ENCODE measurements at places on chromosomes 6 and 20.

- no peak for DNase-seq
Measured at GRCh38 chr6:16774437-16774836, 13.2 kb upstream of the ATXN1 start.

DNA sequence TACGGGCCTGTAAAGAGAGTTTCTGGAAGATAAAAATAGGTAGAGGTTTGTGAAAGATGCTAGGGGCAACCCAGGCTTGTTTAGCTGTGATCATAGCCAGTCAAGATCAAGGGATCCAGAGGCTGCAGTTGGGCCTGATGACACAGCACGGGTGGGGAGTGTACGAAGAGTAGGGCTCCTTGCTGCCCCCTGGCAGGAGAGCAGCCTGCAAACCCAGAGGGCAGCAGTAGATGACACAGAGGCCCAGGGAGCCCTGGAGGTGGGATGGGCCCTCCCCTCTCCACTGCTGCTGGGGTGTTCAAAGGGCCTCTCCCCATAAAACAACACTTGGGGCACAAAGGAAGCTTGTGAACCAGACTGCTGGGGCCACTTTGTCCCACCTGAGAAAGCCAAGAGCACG, 47.2 kb downstream of the VEGFA start:
- DNase-seq: no peak

DNA sequence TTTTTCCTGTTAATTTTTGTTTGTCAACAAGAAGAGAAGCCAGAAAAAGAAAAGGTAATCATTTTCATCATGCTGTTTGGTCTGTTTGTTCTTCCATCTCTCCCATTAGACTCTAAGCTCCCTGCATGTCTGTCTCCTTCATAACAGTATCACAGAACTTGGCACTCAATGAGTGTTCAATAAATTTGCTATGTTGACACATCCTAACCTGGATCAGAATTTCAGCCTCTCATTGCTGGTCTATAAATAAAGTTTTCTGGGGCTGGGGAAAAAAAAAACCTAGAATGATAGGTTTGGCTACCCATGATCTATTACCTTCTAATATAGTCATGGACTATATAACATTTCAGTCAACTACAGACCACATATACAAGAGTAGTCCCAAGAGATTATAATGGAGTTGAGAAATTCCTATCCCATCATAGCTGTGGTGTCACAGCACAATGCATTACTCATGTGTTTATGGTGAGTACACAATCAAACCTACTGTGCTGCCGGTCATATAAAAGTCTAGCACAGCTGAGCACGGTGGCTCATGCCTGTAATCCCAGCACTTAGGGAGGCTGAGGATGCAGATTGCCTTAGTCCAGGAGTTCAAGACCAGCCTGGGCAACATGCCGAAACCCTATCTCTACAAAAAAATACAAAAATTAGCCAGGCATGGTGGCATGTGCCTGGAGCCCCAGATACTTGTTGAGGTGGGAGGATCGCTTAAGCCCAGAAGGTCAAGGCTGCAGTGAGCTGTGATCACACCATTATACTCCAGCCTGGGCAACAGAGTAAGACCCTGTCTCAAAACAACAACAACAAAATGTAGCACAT, 5.9 kb downstream of the NUDT3 start:
- DNase-seq: no peak

DNA sequence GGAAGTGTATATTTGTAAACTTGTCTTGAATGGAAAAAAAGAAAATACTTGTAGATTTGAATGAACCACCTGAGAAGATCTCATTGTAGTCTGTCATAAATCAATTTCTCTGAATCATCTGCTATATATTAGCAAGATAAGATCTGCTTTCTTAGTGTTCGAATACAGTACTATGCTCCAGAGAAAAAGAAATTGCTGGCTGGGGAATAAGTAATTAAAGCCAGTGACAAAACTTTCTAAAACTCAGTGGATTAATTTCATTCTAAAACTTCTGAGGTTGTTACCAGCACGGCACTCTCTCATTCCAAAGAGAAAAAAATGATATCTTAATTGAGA, 22.4 kb upstream of the MROH8 start:
- no peak for DNase-seq

- no peak for DNase-seq
Measured at GRCh38 chr6:37126961-37127616, 42.9 kb upstream of the PIM1 start.

DNA sequence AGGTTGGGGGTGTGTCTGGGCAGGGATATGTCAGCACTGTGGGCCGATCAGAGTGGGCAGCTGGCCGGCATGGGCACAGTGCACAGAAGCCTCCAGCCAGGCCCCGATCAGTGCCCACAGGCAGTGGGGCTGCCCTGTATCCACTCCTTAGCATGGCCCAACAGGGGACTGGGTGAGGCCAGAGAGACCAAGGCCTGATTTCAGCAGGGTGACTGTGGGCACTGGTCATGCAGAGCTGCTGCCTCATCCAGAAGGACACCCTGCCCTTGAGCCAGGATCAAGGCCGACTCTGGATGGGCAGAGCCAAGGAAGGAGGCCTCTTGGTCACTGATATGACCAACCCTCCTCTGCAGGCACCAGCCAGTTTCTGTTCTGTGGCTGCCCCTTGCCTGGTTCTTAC, 159.7 kb downstream of the CDH4 start:
- DNase-seq: no peak

- DNase-seq: peak; percentile 21
Measured at GRCh38 chr6:83511901-83512681, at the start of gene PRSS35. TSS of gene PRSS35 (plus strand) at chr6:83512534. CDS start at chr6:83523442, 10,908 bp downstream.

GRCh38 chr6:83702077-83702476, 6.8 kb downstream of the SNAP91 start:
- DNase-seq: no peak

GRCh38 chr6:10659699-10660348, 34.6 kb downstream of the C6orf52 start:
- DNase-seq: no peak

GRCh38 chr20:58094698-58095097, 133.8 kb downstream of the ANKRD60 start:
- DNase-seq: no peak

- DNase-seq: no peak
Measured at GRCh38 chr6:1215884-1216487, 95.9 kb upstream of the FOXQ1 start.

- no peak for DNase-seq
Measured at GRCh38 chr20:5933802-5934436, 16.4 kb downstream of the TRMT6 start.

- no peak for DNase-seq
Measured at GRCh38 chr20:37298190-37298939, 8.9 kb downstream of the MANBAL start.

DNA sequence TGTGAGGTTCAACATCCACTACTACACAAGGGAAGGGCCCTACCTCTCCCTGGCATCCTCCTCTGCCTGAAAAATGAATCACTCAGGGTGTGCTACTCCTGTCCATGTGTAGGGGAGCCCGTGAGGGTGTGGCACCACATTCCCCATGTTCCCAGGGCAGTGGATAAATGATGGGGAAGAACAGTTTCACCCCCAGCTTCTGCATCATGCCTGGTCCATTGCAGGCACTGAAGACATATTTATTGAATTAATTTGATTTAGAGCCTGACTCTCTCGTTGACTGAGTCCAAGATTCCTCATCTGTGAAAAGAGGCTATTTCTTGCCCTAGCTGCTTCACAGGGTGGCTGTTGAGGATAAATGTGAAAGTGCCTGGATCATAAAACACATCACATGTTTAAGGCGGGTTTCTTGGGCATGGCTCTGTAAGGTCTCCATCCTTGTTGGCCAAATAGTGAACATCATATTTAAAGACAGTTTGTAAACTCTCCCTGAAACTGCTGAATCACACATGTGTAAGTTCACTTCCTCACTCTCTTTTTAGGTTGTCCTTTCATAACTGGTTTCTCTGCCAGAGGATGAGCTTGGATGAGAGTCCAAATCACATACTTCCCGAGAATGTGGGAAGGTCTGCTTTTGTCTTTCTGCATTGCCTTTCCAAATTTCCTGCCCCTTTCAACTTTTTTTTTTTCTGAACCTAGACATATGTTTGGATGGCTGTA, 79.7 kb upstream of the FYN start:
- DNase-seq: no peak

DNA sequence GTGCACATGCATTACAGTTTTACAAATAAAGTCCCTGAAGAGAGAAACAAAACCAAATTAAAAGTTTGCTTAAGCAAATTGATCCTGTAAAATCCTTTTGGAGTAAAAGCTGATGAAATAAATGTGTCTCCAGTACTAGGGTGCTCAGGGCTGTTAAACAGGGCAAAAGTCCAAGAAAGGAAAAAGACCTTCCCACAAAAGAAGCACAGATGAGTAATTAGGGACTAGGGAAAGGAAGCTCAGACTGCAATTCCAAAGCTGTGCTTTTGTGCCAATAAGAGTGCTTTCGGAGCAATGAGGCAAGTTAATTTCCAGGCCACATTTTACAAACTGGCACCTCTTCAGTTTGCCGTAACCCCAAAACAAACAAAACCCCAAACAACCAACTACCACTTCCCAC, 10.4 kb upstream of the RNF182 start:
- DNase-seq: no peak

DNA sequence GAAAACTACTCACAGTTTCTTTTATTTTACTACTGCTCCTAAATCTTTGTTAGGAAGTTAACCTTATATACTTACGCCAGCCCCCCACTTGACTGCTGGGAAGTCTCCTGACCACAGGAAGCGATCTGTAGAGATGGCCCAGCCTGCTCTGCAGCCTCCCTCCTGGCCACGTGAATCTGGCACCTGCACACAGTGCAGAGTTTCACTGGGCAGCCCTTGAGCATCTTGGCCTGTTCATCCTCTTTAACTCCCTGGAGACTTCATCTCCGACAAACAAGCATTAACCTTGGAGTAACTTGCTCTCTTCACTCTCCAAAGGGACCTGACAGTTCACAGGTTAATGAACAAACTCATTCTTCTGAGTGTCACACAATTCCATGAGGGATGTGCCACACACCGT, 294.1 kb downstream of the BTBD9 start:
- no peak for DNase-seq

DNA sequence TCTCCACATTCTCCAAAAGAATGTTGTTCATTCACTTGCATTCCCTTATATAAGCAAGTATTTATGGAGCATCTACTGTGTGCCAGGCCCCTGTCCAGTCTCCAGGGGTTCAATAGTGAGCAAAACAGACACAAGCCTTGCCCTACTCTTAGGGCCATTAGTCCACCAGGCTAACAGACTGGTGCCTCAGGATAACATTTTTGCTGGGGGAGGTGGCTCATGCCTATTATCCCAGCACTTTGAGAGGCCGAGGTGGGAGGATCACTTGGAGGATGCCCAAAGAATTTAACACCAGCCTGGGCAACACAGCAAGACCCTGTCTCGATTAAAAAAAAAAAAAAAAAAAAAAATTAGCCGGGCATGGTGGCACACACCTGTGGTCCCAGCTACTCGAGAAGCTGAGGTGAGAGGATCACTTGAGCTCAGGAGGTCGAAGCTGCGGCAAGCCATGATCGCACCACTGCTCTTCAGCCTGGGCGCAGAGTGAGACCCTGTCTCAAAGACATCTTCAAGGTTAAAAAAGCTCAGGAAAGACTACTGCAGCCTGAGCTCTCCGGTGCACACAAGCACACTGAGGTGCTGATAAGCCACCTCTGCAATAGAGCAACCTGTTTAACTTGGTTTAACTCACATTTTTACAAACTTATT, 19.9 kb downstream of the CAPN11 start:
- DNase-seq: no peak
